HL-60 (cell line): ENCODE measurements at places on chromosomes 12 and 14.
A peak's percentile ranks its signal among the peaks of the same experiment; 100 is the strongest.

- no peak for DNase-seq
Observed at GRCh38 chr12:46298261-46298660, 29.4 kb upstream of the SLC38A1 start.

DNA sequence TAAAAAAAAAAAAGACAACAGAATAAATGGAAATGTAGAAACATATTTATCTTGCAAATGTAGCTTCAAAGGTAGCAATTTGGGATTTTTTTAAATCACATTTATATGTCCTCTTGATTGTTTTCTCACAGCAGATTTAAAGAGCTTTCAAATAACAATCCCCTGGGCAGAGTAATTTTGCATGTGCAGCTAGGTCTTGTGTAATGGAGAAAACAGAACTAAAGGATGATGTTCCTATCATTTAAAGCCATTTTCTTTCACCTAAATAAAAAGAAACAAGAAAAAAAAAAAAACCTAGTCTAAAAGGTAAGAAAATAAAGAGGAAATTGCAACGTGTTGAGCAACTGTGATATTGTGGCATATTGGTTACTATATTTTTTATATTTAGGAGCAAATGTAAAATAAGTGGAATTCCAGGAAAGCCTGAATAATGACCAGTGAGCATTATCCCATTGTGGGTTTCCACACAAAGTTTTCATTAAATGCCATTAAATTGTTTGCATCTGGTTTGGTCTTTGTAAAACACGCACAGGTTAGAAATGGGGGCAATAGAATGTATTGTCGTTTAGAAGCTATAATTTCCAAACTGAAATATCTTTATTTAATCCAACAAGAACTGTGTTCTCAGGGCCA, 215.6 kb downstream of the SLC6A15 start:
- DNase-seq: no peak

GRCh38 chr12:24360057-24360456, 410.6 kb upstream of the SOX5 start:
- no peak for DNase-seq

- DNase-seq: no peak
Observed at GRCh38 chr12:123655420-123655819, 15.5 kb upstream of the TCTN2 start.

- DNase-seq: no peak
Observed at GRCh38 chr12:6535960-6536847, 1.9 kb downstream of the GAPDH start.

DNA sequence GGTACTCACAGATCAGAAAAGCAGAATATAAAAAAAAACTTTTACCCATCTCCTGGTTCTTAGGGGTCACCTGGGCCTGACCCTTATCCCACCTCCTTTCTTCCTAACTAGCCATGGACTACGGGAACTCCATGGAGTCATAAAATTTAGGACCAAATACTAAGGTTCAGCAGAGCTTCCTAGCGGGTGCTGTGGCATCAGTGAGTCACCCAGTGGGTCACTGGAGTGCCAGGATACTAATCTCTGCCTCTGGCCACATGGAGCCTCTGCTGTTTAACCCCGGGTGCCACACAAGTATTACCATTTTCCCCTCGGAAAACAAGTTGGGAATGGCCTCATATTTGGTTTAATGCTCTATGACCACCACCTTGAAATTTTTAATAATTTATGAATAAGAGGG, 6.9 kb downstream of the ZBTB39 start:
- no peak for DNase-seq

DNA sequence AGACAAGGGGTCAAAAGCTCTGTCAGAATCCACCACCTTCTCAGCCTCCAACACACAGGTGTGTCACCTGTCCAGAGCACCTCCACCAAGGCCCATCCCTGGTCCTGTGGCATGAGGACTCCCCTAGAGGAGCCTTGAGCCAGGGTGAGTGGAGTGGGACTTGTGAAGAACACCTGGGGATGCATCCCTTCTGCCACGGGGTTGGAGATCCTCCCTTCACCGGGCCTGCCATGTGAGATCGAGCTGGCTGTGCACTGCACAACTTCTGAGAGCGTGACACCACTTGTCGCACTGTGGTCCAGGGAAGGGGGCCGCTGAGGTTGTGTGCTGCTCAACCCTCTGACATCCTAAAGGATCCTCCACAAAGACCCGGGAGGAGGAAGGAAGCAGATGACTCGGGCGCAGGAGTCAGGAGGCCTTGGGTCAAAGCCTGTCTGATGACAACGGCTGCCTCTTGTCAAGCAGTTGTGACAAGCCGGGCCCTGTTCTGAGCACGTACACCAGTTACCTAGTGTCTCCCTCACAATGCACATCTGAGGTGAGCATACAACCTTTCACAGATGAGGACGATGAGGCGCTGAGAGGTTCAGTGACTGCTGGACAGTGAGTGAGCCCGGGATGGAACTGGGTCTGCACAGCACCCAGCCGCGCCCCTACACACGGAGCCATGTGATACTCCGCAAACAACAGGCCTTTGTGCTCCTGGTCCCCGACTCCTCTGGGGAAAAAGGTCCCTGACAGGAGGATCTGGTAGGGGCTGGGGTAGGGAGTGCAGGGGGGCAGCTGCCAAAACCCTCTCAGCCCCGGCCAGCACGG, 35.6 kb downstream of the CHGA start:
- DNase-seq: no peak

- DNase-seq: no peak
Observed at GRCh38 chr14:26527095-26527494, 70.7 kb downstream of the NOVA1 start.

DNA sequence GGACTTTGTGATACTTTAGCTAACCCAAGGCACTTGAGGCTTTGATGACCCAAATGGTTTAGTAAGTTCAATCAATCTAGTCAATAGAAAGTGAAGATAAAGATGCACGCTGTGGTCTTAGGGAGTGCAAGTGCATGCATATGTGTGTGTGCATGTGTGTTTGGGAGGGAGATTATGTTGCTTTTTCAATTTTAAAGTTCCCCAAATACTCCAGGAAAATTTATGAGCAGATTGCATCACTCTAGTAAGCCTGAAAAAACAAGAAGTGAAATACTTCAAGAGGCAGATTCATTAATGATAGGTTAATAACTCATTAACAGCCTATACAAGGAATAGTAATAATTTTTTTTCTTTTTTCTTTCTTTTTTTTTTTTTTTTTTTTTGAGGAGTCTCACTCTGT, 12.4 kb upstream of the SIX1 start:
- DNase-seq: no peak

DNA sequence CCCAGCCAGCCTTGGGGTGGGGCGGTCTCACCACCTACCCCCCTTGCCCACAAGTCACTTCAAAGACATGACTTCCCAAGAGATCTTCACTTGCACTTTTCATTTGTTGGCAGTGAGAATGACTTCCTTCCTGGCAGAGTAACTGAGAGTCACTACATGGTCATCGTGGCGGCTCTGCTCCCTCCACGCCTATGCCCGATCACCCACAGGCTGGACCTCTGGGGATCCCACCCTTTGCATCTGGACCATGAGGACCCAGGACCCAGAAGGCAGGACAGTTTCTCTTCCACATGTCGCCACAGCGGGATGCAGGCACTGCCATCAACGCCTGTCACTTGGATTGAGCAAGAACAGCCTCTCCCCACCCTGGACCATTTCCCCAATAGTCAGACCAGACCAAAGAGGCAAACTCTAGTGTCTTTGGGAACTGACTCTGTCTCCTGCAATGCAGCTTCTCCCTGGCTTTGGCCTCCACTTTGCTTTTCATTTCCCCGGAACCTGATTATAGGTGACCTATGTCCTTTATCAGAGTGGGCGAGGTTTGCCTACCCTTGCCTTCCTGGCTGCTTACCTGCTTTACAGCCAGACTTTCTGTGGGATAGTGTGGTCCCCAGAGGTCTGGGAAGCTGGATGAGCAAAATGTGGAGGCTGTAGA, 3.6 kb downstream of the VDR start:
- DNase-seq: peak; percentile 67

- no peak for DNase-seq
Observed at GRCh38 chr12:130412384-130412783, 74.7 kb downstream of the PIWIL1 start.
